ENCODE measurements at places on chromosomes 5 and 9.
A peak's percentile ranks its signal among the peaks of the same experiment; 100 is the strongest.

GRCh38 chr5:180399401-180400215 is 46.5 kb upstream of the GFPT2 start:
- DNase-seq = no peak

DNA sequence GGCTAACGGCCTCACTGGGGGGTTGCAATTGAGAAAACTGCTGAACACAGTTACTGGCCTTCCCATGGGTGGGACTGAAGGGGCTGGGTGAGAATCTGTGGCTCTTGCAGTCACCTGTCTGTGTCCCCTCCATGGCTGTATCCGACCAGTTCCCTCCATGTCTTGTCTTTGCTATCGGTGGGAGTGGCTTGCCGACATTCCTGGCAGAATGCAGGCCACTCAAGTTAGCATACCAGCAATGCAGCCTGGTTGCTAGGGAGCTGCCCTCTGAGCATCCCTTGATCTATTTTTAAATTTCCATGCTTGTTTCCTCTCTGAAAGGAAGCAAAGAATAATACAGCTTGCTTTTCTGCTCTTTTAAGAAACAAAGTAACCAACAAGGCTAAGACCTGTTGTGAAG is 1509.7 kb upstream of the WWC1 start:
- DNase-seq = no peak

- DNase-seq = peak; percentile 23
Observed at GRCh38 chr5:113760486-113760885, 247.0 kb downstream of the YTHDC2 start.

DNA sequence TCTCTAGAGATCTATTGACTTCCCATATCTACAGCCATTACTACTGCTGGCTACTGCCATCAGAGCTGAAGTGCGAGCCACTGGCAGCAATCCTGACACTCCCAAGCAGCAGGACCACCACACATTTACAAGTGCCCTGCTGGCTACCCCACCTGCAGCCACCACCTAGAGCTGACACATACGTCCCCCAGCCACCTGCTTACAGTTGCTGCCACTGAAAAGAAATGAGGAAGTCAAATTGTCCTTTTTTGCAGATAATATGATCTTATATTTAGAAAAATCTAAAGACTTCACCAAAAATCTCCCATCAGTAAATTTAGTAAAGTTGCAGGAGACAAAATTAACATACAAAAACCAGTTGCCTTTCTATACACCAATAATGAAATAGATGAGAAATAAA is 48.4 kb downstream of the ZNF484 start:
- no peak for DNase-seq

- no peak for DNase-seq
Observed at GRCh38 chr5:59579101-59579823, 314.3 kb downstream of the PDE4D start.

DNA sequence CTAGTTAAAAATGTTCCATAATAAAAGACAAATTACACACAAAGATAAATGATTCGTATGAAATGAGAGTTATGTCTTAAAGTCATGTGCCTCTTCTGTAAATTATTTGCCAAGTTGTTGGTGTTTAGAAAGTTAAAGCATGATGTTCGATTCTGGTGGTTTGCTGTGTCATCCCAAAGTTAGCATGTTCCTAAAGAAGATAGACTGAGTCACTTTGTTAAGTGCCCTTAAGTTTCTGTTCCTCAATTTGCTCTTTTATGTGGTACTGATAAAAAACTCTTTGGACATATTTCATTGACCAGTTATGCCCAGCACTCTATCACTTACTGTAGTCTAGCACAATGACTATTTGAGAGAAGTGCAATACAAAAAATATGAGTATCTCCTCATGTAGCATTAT is 366.9 kb upstream of the ZNF608 start:
- DNase-seq = no peak

- DNase-seq = no peak
Observed at GRCh38 chr9:38370176-38370575, 22.3 kb upstream of the ALDH1B1 start.

DNA sequence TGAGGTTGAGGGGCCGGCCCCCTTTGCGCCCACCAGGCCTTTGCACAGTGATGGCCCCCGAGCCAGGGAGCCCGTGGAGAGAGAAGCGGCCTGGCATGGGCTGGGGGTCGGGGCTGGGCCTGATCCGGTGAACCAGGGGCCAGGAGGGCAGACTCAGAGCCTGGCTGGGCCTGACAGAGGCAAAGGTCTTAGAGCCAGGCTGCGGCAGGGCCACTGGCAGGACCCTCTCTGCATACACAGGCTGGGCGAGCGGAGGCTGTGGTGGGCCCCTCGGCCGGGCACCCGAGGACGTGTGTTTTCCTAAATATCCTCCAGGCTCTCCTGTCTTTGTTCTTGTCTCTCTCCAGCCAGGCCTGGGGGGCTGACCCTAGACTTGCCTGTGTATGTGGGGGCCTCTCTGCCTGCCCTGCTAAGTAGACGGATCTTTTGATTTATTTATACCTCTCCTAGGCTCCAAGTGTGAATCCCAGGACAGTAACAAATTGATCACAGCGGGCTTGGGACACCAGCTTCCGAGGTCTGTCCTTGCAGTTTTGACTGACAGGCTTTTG is 933 bp downstream of the NEK6 start:
- no peak for DNase-seq

DNA sequence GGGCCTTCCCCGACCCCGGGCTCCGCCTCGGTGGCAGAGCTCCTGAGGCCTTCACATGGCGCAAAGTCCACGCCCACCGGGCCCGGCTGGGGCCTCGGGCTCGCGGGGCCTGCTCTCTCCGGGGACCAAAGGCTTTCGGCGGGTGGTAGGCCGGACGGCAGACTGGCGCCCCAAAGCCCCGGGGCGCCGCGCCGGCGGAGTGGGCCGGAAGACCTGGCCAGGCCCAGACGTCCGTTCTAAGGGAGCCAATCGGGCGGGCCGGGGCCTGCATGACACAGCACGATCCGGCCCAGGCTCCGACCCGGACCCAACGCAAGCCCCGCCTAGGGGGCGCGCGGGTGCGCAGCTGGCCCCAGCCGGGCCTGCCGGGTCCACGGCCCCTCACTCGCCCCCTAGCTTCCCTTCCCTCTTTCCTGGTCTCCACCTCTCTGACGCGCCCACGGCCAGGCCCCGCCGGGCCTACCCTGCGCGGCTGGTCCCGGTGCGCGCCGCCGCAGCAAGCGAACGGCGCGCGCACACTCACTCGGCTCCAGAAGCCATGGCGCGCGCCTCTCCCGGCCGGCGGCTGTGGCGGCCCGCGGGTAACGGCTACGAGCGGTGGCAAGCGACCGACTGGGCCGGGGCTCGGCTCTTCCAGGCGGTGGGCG is 488 bp downstream of the VCP start:
- DNase-seq = peak; percentile 67

DNA sequence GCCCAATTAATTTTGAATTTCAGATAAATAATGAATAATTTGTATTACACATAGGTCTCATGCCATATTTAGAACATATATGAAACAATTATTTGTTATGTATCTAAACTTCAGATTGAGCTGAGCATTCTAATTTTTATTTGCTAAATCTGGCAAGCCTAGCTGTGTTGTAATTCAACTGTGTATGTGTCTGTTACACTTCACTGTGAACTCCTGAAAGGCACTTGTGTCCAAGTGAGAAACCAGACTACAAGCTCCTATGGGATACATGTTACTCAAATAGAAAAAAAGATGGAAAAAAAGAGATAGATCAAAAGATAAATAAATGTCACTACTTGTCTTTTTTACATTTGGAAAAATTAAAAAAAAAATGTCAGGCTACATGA is 56.5 kb upstream of the ANKRD55 start:
- DNase-seq = no peak

Data from bronchial epithelial cell (primary cell).